ENCODE measurements at places on chromosomes 1 and 21.

DNA sequence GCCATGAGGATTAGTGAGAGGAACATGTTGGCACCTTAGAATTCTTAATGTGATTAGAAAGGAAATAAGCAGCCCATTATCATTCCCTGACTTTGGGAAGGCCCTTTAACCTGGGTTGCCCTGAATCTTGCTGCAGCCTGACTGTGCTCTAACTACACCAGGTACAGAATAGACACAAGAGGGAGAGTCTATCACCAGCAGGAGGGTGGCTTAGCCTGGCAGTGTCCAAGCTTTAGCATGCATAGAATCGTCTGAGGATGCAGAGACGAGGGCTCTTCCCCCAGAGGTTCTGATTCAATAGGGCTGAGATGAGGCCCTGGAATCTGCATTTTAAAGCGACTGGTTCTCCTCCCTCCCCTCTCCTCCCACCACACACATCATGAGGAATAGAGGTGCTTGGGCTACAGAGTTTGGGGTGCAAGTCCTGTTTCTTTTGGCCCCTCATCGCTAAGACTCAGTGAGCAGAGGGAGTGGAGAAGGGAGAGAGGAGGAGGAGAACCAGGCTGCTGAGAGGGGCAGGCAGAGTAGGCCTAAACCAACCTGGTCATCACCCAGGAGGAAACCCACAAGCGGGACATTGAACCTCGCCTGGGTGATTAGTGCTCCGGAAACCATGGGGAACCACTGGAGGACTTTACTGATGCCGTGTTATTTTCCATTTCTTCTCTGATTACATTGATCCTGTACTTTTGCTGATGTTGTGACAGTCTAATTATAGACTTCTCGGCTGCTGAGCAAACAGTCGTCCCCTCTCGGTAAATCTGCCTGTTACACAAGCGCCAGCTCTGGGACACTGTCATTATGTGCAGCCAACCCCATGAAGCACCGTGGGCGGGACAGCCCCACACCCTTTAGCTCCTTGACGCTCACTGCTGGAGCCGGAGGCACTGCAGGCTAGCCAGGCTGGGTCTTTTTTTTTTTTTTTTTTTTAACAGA, 6.3 kb upstream of the TENT5C start:
- DNase-seq = no peak

DNA sequence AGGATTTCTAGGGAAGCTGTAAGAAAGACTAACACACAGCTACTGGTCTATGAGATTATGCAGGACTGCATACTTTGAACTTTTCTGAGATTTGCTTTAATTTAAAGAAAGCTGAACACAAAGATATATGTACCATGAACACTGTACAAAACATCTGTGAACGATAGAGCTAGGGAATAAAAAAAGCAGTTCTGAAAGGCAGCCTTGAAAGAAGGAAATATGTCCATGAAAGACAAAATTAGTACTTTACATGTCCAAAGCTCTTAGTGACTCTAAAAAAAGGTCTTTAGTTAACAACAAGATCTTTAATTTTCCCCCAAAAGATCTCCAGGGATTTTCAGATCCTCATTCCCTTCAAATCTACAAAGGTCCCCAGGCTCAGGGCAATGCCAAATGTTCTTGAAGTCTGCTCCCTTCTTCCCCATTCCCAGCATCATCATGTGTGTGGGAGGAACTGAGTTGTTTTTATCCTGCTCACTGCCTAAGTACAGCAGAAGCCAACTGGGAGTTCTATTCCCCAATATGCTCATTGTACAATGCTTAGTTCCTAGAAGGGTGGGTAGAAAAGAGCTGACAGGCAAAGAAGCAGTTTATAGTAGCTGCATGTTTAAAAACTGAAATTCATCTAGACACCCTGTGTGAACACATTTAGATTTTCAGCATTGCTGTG, 60.1 kb upstream of the PTCH2 start:
- no peak for DNase-seq

DNA sequence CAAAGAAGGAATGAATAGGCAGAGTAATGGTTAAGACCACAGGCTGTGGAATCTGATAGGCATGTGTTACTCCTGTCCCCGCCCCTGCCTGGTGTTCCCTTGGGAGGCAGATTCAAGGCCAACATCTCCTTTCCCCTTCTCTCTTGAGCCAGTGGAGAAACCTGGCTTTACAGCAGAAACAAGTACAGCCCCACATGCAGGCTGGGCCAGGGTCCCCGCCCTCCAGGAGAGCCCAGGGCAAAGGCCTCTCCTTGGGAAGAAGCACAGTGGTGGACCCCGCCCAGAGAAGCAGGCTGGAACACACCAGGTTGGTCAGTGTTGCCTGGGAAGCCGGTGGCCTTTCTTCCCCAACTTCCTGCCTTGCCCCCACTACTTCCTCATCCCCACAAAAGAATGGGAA, 6.8 kb downstream of the C1orf167 start:
- DNase-seq = peak; percentile 30

DNA sequence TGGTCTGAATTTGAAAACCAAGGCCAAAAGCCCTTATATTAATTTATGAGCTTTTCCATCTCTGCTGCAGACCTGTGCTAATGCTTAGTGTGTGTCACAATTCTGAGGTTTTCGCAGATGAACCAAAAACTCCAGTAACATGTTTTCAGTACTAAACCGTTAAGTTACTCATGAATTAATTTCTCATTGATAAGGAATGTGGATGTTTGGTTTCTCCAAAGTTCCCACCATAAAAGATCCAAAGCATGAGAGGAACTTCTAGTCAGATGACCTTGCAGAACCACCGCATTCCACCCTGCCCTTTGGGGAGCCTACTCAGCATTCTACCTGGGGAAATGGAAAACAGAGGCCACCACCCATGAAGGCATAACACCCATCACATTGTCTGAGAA, 7.5 kb upstream of the LEPR start:
- no peak for DNase-seq

DNA sequence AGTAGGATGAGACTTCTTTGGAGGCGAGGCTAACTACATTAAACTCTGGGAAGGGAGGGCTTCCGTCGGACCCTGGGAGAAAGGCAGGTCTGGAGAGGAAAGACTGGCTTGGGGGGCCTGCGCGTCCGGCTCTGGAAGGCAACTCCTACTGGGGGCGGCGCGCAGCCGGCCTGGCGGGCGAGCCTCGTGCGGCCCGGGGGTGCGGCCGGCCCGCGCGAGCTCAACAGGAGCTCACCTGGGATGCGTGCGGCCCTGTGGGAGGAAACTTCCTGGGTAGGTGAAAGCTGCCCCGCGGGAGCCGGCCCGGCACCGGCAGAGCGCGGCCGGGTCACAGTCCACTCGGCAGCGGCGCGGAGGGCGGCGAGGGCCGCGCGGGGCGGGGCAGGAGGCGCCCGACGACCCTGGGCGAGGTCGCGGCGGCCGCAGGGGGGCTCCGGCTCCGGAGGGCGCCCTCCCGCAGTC, 449 bp downstream of the EPS15 start:
- peak; percentile 49 for DNase-seq

DNA sequence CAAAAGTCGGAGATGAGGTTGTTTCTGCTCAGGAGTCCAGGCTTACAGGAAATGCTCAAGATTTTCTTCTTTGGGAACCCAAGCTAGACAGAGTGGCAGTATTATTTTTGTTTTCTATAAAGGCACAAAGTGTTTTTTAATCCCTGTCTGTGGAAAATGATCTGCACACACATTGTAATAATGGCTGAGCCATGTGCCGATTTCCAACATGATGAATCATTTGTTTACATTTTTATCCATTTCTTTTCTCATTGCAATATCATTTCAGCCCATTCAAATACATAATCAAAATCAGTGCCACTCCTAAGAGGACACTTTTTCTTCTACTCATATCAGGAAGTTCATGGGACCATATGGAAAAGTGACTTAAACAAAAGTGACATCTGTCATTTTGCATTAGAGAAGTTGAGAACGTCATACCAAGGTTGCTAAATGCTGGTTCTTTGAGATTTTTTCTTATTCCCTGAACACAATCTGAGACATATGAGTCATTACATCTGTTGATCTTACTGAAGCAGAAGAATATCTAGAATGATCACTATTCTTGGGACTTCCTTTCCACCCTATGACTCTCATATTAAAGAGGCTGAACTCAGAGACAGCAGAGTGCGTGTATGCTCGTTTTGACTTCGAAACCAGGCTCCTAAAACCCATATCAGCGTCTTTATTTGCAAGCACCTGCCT, 44.9 kb downstream of the ACTA1 start:
- no peak for DNase-seq

DNA sequence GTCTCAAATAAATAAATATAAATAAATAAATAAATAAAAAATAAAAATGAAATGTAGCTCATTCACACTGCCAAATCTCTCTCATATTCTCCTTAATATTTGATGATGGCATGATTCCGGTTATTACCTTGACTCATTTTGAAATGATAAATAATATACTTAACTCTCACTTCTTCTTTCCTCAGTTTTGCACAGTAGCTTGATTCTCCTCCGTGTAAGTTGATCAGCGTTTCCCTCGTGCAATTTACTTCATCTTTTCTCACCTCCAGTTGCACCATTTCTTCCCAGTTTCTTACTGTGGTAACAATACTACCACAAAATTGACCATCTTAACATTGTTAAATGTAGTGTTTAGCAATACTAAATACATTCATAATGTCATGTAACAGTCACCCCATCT, 111.6 kb downstream of the RIPK4 start:
- DNase-seq = no peak

GRCh38 chr1:195026792-195027191, 1581.4 kb downstream of the KCNT2 start:
- no peak for DNase-seq

GRCh38 chr1:90291431-90292216, 296.7 kb downstream of the ZNF326 start:
- no peak for DNase-seq

- peak; percentile 2 for DNase-seq
Observed at GRCh38 chr1:95287081-95287480, 53.1 kb downstream of the RWDD3 start.

- DNase-seq = peak; percentile 23
Observed at GRCh38 chr1:78607334-78607927, 12.8 kb upstream of the IFI44L start.

DNA sequence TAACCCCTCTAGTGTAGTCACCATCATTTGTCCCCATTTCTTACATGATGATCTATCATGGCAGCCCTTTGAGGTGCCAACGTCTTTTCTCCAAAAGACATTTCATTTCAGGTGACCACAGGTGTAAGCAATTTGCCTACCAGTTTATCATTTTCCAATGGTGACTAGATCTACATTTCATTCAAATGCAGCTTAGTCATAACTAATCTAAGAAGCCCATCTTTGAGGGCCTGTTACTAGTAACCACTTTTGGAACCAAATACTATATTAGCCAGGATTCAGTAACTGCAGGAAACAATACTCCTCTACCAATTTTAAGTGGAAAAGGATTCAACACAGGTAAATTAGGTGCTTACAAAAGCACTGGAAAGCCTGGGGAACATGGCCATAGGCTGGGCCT, 30.6 kb upstream of the TMEM54 start:
- no peak for DNase-seq

GRCh38 chr1:27383661-27384060, 528 bp upstream of the CD164L2 start:
- DNase-seq = no peak

DNA sequence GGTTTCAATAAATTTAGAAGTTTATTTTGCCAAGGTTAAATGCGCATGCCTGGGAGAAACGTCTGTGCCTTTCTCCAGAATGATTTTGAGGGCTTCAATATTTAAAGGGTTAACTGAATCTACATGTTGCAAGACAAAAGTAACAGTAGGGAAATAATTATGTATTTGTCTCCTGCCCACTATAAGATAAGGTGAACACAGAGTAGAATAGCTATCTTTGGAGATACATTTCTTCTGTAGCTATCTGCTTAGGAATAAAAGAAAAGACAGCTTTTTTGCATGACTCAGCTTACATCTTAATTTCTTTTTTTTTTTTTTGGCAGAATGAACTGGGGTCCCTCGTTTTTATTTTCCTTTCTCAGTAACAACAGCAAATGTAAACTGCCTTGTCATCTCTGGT, 1351.6 kb downstream of the AMY1C start:
- no peak for DNase-seq

- DNase-seq = peak; percentile 80
Observed at GRCh38 chr1:41383094-41383852, 22.0 kb downstream of the FOXO6 start.

GRCh38 chr21:26597981-26598380, 24.9 kb upstream of the CYYR1 start:
- no peak for DNase-seq

DNA sequence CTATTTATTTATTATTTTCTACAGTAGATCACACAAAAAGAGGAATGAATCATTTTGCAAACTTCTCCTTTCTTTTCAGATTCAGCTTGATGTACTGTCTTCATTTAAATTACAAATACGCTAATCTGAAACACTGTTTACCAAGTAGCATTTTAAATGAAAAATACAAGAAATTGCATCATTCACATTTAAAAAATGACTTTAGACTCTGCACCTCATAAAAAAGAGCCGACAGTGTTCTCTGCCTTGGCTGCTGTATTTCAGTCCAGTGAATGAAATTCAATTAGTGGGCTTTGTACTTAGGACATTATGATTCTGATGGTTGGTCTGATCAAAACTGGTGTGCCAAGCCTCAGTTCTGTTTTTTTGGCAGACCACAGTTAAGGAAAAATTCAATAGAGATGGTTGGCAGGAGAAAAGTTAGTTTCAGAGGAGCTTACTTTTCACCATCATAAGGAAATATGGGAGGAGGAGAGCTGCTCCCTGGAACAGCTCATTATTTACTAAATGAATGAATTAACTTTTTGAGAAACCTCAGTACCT, 222.4 kb upstream of the ESRRG start:
- no peak for DNase-seq

DNA sequence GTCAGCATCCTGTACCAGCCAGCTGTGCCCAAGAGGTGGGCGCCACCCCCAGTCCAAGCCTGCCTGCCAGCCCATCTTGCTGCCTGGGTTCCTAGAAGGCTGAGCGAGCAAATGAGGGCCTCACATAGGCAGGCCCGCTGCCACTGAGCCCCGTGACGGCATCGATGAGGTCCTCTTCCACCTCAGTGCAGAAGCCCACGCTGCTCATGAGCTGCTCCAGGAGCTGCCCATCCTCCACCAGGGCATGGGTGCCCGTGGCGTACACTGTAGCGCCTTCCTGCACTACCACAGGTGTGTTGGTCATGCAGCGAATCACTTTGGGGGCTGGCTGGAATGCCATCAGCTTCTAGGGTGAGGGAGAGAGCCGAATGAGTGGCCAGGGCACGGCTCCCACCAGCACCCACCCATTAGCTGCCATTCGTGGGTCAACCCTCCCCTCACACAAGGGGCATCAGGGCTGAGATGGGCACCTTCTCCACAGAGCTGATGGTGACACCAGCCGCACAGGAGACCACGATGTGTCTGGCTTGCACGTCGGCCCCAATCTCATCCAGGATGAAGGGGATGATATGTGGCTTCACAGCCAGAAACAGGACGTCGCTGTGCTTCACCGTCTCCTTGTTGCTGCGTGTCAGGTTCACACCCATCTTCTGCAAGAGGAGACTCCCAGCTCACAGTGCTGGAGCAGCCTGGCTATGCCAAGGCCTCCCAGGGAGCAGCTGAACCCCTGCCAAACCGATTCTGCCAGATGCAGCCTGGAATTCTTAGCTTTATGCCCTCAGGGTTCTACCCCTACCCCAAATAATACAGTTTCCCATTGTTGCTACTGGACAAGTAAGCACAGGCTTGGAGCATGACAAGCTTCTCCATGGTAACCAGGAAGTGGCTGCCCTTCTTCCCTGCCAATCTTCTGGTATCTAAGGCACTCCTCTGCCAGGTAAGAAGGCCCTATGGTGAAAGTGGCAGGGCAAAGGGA, 2.0 kb downstream of the PYCR2 start:
- no peak for DNase-seq
